Breast epithelium (tissue), 4 donors: ENCODE measurements at places on chromosomes 5 and 9. TPM values are rescaled to one million over a fixed set of nuclear protein-coding genes. Genes with fewer than 3 reads are reported as not detected.

GABRA1 gene
- total RNA-seq, result not detected

PCDHB12 gene
- total RNA-seq, result 5.0 TPM

GRCh38 chr5:128927644-128928043 lies 37.6 kb upstream of the SLC27A6 start:
- H3K36me3 ChIP-seq, result no peaks in the 10 kb centered on the region
- no peak overlapping the region for H3K4me3 ChIP-seq
- no peaks in the 10 kb centered on the region for H3K4me1 ChIP-seq
- H3K27me3 ChIP-seq, result no peaks in the 10 kb centered on the region

C9orf153 gene
- 0.80 TPM for total RNA-seq

GCNT1 gene
- 7.9 TPM for total RNA-seq

- no peak overlapping the region for H3K27ac ChIP-seq
- H3K4me1 ChIP-seq, result no peaks in the 10 kb centered on the region
- DNase-seq, result no peak
- no peaks in the 10 kb centered on the region for H3K27me3 ChIP-seq
- H3K36me3 ChIP-seq, result no peaks in the 10 kb centered on the region
These were observed 297.8 kb downstream of the GADD45G start for GRCh38 chr9:89902450-89903140.

- peaks cover 29% of the 10 kb centered on the region for H3K27me3 ChIP-seq
- no peaks in the 10 kb centered on the region for H3K4me1 ChIP-seq
- DNase-seq, result no peak
- H3K36me3 ChIP-seq, result no peaks in the 10 kb centered on the region
These were observed 847 bp upstream of the GABRB2 start for GRCh38 chr5:161547406-161547737.

GRCh38 chr9:36023260-36024048 lies 13.3 kb upstream of the RECK start:
- peak; percentile 54 for DNase-seq
- H3K27ac ChIP-seq, result no peak overlapping the region
- H3K27me3 ChIP-seq, result no peaks in the 10 kb centered on the region
- H3K4me3 ChIP-seq, result no peak overlapping the region

DNA sequence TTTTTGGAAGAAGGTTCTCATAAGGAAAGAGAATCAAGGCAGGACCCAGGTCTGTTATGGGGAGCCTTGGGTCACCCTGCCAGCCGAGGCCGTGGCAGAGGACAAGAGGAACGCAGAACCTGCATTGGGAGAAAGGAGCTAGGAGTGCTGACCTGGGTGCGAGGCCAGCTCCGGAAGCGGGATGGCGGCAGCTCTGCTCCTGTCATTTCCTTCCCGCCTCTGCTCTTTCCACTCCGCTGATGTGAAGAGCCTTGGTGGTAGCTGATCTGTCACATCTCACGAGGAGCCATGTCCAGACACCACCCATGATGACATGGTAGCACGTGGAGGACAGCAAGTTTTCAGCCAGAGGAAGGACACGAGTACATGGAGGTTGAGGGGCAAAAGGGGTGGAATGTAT lies 109.5 kb upstream of the COL5A1 start:
- H3K27ac ChIP-seq, result no peak overlapping the region
- H3K4me1 ChIP-seq, result no peaks in the 10 kb centered on the region
- H3K36me3 ChIP-seq, result no peaks in the 10 kb centered on the region

GRCh38 chr9:21110708-21111576 lies 30.7 kb downstream of the IFNW1 start:
- H3K36me3 ChIP-seq, result no peaks in the 10 kb centered on the region
- no peak for DNase-seq
- no peak overlapping the region for H3K27ac ChIP-seq
- no peaks in the 10 kb centered on the region for H3K4me1 ChIP-seq

LRRC19 gene
- not detected for total RNA-seq

DOCK2 gene
- 13.4 TPM for total RNA-seq

DNA sequence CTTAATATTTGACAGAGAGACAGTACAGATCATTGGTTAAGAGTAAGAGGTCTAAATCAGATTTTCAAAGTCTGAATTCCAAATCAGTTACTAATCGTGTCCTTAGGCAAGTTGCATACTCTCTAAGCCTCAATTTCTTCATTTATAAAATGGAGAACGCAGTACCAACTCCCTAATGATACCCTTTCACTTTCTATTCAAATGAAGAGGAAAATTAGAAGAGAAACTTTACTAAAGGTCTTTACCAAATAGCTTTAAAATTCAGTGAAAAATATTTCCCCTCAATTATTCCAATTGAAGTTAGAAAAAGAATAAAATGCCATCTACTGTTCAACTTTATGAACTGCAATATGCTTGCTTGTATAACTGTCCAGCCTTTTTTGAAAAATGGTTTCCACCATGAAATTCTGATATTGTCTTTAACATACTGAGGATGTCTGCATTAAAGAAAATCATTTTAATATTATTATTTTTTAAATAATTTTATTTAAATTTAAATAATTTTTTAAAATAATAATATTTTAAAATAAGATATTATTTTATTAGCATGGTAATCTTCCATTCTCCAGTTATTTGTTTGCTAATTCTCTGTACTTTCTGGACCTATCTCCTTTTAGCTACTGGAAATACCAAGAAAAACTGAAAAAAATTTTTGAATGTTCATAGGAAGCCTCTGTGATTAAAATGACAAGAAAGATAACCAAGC lies 36.0 kb downstream of the POC5 start:
- no peaks in the 10 kb centered on the region for H3K36me3 ChIP-seq
- no peak overlapping the region for H3K4me3 ChIP-seq
- no peaks in the 10 kb centered on the region for H3K27me3 ChIP-seq
- H3K4me1 ChIP-seq, result no peaks in the 10 kb centered on the region

NMUR2 gene
- not detected for total RNA-seq

- no peaks in the 10 kb centered on the region for H3K36me3 ChIP-seq
- H3K4me1 ChIP-seq, result peaks cover 38% of the 10 kb centered on the region
- no peak for DNase-seq
- no peaks in the 10 kb centered on the region for H3K27me3 ChIP-seq
These were observed 28.2 kb downstream of the ERGIC1 start for GRCh38 chr5:172862165-172862801.

DNA sequence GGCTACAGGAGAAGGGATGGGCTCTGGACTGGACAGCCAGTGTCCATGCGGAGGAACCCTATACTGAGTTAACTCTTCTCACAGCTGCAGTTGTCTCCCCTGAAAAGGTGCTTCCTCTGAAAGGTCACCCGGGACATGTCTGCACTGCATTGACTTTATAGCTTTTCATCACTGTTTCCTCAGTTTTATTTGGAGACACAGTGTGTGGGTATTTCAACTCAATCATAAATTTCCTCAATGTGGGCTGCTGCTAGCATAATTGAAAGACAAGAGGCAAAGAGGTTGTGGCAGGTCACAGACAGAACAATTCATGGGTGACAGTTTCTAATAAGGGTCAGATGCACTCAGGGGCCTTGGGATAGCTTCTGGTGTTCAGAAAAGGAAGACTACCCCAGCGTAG lies 336.8 kb downstream of the KDM4C start:
- no peaks in the 10 kb centered on the region for H3K27me3 ChIP-seq
- no peak overlapping the region for H3K4me3 ChIP-seq
- no peak overlapping the region for H3K27ac ChIP-seq
- H3K36me3 ChIP-seq, result no peaks in the 10 kb centered on the region

GRCh38 chr5:179509239-179509638 lies 41.1 kb upstream of the RUFY1 start:
- no peak overlapping the region for H3K27ac ChIP-seq
- H3K4me3 ChIP-seq, result no peak overlapping the region
- H3K4me1 ChIP-seq, result no peaks in the 10 kb centered on the region
- H3K36me3 ChIP-seq, result no peaks in the 10 kb centered on the region
- no peak for DNase-seq

DNA sequence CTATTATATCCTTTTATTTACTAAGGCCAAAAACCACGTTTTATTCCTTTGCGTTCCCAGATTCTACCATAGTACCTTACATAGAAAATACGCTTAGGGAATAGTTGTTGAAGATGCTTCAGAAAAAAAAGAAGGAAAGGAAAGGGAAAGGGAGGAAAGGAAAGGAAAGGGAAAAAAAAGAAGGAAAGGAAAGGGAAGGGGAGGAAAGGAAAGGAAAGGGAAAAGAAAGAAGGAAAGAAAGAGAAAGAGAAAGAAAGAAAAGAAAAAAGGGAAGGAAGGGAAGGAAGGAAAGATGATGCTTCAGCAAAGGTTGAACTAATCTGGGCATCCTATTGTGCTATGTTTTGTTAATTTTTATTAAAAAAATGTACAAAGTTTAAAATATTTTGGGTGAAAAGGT lies 131.5 kb downstream of the GIN1 start:
- H3K4me1 ChIP-seq, result no peaks in the 10 kb centered on the region
- H3K27me3 ChIP-seq, result no peaks in the 10 kb centered on the region
- H3K27ac ChIP-seq, result no peak overlapping the region
- no peak for DNase-seq
- no peaks in the 10 kb centered on the region for H3K36me3 ChIP-seq

HK3 gene
- total RNA-seq, result 4.3 TPM

- H3K36me3 ChIP-seq, result no peaks in the 10 kb centered on the region
- peak overlapping the region; percentile 35 for H3K27ac ChIP-seq
- no peaks in the 10 kb centered on the region for H3K4me1 ChIP-seq
- H3K4me3 ChIP-seq, result no peak overlapping the region
These were observed 18.1 kb downstream of the GRXCR2 start for GRCh38 chr5:145854651-145855258.

DNA sequence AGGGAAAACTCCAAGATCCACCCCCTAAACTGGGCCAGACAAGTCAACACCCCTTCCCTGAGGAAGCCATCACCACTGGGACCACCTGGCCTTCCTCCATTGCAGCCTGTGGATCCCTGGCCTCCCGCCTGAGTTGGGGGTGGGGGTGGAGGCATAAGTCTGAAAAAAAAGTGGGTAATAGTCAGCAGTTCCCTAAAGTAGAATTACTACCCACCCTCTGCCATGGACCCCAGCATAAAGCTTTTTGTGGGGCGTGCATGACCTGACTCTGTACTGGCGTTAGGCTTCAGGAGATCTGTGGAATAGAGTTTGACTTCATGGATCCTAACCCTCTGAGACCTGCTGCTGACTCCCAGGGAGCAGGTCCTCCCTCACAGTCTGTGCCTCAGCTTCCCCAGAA lies 2.0 kb upstream of the CXXC5 start:
- no peaks in the 10 kb centered on the region for H3K27me3 ChIP-seq
- peaks cover 15% of the 10 kb centered on the region for H3K4me1 ChIP-seq
- no peak overlapping the region for H3K27ac ChIP-seq
- DNase-seq, result peak; percentile 16
- H3K4me3 ChIP-seq, result no peak overlapping the region
- no peaks in the 10 kb centered on the region for H3K36me3 ChIP-seq

- H3K36me3 ChIP-seq, result no peaks in the 10 kb centered on the region
- H3K4me3 ChIP-seq, result no peak overlapping the region
- H3K4me1 ChIP-seq, result no peaks in the 10 kb centered on the region
- no peak for DNase-seq
- H3K27ac ChIP-seq, result no peak overlapping the region
- H3K27me3 ChIP-seq, result peaks cover 53% of the 10 kb centered on the region
These were observed 14.4 kb upstream of the DMRT3 start for GRCh38 chr9:962023-962422.

PLCXD3 gene
- 2.0 TPM for total RNA-seq

- no peaks in the 10 kb centered on the region for H3K36me3 ChIP-seq
- H3K4me1 ChIP-seq, result no peaks in the 10 kb centered on the region
- no peak overlapping the region for H3K27ac ChIP-seq
- peak; percentile 11 for DNase-seq
- H3K27me3 ChIP-seq, result no peaks in the 10 kb centered on the region
These were observed 55.8 kb downstream of the IPPK start for GRCh38 chr9:92614123-92614510.

- no peaks in the 10 kb centered on the region for H3K4me1 ChIP-seq
- H3K27me3 ChIP-seq, result no peaks in the 10 kb centered on the region
- no peak overlapping the region for H3K4me3 ChIP-seq
- DNase-seq, result no peak
These were observed 18.8 kb downstream of the IL4 start for GRCh38 chr5:132692632-132692967.

ANKHD1 gene
- total RNA-seq, result 158 TPM

RAB3C gene
- 6.1 TPM for total RNA-seq

- no peak overlapping the region for H3K4me3 ChIP-seq
- H3K27me3 ChIP-seq, result no peaks in the 10 kb centered on the region
- H3K4me1 ChIP-seq, result no peaks in the 10 kb centered on the region
- no peaks in the 10 kb centered on the region for H3K36me3 ChIP-seq
- no peak overlapping the region for H3K27ac ChIP-seq
- no peak for DNase-seq
These were observed 101.6 kb downstream of the CRB2 start for GRCh38 chr9:123457583-123457982.

DNA sequence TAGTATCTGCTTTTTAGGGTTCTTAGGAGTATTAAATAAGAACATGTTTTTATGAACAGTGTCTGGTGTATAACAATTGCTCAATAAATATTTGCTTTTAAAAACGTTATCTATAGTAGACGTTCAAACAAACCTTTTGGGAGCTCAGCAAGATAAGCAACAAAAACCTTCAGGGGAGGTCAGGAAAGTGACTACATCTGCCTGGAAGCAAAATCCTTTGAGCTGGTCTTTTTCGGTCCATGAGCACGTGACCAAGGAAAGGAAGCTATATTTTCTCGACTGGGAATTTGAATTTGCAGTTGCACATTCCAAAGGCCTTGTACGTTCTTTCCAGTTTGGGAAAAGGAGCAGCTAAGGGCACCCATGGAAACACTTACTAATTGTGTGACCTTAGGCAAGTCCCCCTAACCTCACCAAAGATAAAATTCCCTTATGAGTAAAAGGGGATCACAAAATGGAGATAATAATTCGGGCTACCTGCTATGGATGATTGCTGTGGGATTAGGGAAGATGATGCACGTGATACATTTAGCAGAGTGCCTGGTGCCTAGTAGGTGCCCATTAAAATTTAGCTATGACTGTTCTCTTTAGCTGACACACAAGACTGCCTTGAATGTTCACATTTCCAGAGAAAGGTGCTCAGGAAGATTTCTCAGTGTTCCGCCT lies 45.4 kb downstream of the PTTG1 start:
- no peaks in the 10 kb centered on the region for H3K36me3 ChIP-seq
- H3K27me3 ChIP-seq, result no peaks in the 10 kb centered on the region
- peak overlapping the region; percentile 13 for H3K27ac ChIP-seq
- no peak for DNase-seq
- H3K4me1 ChIP-seq, result no peaks in the 10 kb centered on the region
- no peak overlapping the region for H3K4me3 ChIP-seq

GRCh38 chr5:3002230-3002629 lies 250.8 kb upstream of the IRX2 start:
- no peak overlapping the region for H3K27ac ChIP-seq
- H3K4me1 ChIP-seq, result no peaks in the 10 kb centered on the region
- no peaks in the 10 kb centered on the region for H3K27me3 ChIP-seq
- H3K4me3 ChIP-seq, result no peak overlapping the region
- DNase-seq, result no peak
